Testis (tissue), 5 donors: ENCODE measurements at places on chromosomes 2 and 18. TPM values are rescaled to one million over a fixed set of nuclear protein-coding genes. Genes with fewer than 3 reads are reported as not detected.
A peak's percentile ranks its signal among the peaks of the same experiment; 100 is the strongest.

The CFAP221 gene
- total RNA-seq: 28.2 TPM

The NT5C1B gene
- 59.4 TPM for total RNA-seq

The EN1 gene
- 0.71 TPM for total RNA-seq

The RND3 gene
- total RNA-seq: 10.2 TPM

The SUCLG1 gene
- 48.0 TPM for total RNA-seq

The CD207 gene
- 0.79 TPM for total RNA-seq

- H3K4me1 ChIP-seq: peaks cover 7% of the 10 kb centered on the region
- H3K4me3 ChIP-seq: peak overlapping the region; percentile 95
- DNase-seq: peak; percentile 29
- H3K27me3 ChIP-seq: no peaks in the 10 kb centered on the region
- no peaks in the 10 kb centered on the region for H3K36me3 ChIP-seq
Measured at GRCh38 chr2:88626171-88627054, 851 bp downstream of the EIF2AK3 start.

- peak within 1 kb of the TSS; percentile 15 for H3K4me3 ChIP-seq
- H3K36me3 ChIP-seq: no peaks in the 10 kb centered on the region
- DNase-seq: peak; percentile 20
- peaks cover 11% of the 10 kb centered on the region for H3K4me1 ChIP-seq
- H3K27ac ChIP-seq: peak within 1 kb of the TSS; percentile 68
- no peaks in the 10 kb centered on the region for H3K27me3 ChIP-seq
Measured at GRCh38 chr2:233059797-233060500, at the start of gene INPP5D. TSS of gene INPP5D (plus strand) at chr2:233060342. CDS start at chr2:233060479, 137 bp downstream.

DNA sequence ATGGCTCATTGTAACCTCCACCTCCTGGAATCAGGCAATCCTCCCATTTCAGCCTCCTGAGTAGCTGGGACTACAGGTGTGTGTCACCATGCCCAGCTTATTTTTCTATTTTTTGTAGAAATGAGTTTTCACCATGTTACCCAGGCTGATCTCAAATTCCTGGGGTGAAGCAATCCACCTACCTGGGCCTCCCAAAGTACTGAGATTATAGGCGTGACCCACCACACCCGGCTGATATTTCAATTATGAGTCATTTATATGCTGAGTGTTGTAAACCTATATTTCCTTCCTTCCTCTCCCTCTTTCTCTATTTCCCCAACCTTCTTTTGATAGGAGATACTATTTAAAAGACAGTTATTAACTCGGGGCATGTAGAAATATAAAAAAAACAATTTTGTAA lies 469.6 kb upstream of the ID2 start:
- DNase-seq: no peak
- no peak overlapping the region for H3K4me3 ChIP-seq
- H3K36me3 ChIP-seq: no peaks in the 10 kb centered on the region
- no peak overlapping the region for H3K27ac ChIP-seq

DNA sequence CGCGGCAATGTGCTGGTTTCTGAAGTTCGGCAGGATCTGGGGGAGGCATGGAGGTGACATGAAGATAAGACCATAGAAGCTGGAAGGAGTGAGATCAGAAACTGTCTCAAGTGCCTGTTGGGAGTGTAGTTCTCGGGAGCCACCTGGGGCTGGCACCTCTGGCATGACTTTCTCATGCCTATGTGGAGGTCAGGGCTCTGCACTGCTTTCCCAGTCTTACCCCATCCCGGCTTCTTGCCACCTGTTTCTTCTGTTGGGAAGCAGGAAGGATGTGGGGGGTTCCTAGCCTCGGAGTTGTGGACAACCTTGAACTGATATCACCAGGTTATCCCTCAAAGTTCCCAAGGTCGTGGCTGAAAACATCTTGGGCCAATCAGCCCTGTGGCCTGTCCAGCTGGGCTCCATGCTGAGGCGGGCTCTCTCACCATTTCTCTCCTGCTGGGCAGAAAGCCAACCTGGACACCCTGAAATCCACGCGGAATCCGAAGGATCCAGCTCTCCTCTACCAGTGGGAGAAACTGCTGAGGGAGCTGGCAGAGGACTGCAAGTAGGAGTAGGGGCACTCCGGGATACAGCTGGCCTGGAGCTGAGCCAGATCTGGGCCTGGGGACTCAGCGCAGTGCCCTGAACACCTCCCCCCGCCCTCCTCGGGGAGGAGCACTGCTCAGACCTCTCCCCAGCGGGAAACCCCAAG lies 42.5 kb downstream of the FER1L5 start:
- no peak overlapping the region for H3K27ac ChIP-seq
- DNase-seq: no peak
- peaks cover 15% of the 10 kb centered on the region for H3K4me1 ChIP-seq
- no peaks in the 10 kb centered on the region for H3K36me3 ChIP-seq
- no peaks in the 10 kb centered on the region for H3K27me3 ChIP-seq

GRCh38 chr2:239882331-239882732 lies 142.8 kb downstream of the NDUFA10 start:
- H3K27ac ChIP-seq: no peak overlapping the region
- no peak overlapping the region for H3K4me3 ChIP-seq
- no peaks in the 10 kb centered on the region for H3K27me3 ChIP-seq
- peak; percentile 52 for DNase-seq
- no peaks in the 10 kb centered on the region for H3K36me3 ChIP-seq

DNA sequence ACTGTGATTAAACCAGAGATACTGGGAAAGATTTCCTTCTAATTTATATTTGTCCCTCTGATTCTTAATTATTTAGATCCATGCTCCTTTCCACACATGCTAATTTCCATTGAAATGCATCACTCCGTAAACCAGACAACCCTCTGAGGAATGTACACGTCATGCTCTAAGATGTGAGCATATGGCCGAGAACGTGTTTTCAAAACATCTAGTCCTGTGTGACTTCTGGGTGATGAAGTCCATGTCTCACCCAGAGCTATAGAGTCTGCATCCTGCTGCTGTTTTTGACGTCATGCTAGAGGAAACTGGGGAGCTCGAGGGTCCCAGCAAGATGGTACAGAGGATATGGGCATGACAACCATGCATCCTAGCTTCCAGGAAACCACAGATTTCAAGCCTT lies 53.6 kb downstream of the CAPN13 start:
- H3K4me3 ChIP-seq: no peak overlapping the region
- H3K4me1 ChIP-seq: no peaks in the 10 kb centered on the region
- no peak overlapping the region for H3K27ac ChIP-seq
- DNase-seq: no peak

- H3K36me3 ChIP-seq: no peaks in the 10 kb centered on the region
- H3K4me3 ChIP-seq: no peak overlapping the region
- H3K27ac ChIP-seq: no peak overlapping the region
- no peaks in the 10 kb centered on the region for H3K4me1 ChIP-seq
- peak; percentile 54 for DNase-seq
Measured at GRCh38 chr18:76923485-76924085, 101.2 kb downstream of the ZNF236 start.

DNA sequence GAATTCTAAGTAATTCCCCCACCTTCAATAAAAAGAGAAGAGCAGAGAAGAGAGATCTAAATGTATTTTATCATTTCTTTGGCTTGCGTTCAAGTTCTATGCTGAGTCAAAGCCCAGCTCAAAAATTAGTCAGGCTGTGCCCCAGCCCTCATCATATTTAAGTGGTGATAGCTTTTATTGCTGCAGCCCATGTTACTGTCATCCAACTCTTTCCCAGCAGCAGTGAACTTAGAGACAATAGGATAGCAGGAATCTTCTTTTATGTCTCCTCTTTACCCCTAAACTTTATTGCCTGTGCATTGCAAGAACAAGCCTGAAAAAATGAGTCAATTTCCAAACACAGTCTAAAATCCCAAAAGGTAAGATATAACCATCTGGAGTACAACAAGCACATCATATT lies 1599.3 kb upstream of the PIK3C3 start:
- no peaks in the 10 kb centered on the region for H3K27me3 ChIP-seq
- no peaks in the 10 kb centered on the region for H3K4me1 ChIP-seq
- no peaks in the 10 kb centered on the region for H3K36me3 ChIP-seq
- no peak overlapping the region for H3K27ac ChIP-seq
- no peak for DNase-seq

DNA sequence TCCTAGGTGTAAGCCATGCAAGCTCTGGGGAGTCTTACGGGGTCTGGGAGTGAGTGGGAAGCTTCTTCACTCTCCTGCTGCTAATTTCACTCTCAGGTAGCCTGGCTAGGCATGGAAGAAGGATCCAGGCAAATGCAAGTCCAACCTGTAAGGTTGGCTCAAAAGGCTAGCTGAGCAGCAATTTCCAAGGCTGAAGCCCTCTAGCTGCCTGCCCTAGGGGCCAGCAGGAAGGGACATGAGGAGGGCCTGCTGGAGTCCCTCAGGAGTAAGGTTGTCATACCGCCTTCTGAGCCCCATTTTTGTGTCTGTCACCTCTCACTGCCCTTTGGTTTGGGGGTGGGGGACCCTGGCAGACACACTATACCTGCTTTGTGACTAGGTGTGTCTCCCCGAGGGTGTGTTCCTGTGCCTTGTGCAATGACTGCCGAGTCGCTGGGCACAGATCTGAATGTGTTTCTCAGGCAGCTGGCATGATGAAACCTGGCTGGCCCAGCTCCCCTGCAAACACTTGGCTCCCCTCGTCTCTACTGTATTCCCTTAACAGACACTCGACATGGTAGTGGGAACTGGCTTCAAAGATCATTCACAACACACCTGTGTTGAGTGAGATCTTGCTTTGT lies 123.9 kb upstream of the FAM136A start:
- H3K27ac ChIP-seq: no peak overlapping the region
- no peak overlapping the region for H3K4me3 ChIP-seq
- H3K27me3 ChIP-seq: no peaks in the 10 kb centered on the region
- H3K36me3 ChIP-seq: no peaks in the 10 kb centered on the region
- DNase-seq: no peak

DNA sequence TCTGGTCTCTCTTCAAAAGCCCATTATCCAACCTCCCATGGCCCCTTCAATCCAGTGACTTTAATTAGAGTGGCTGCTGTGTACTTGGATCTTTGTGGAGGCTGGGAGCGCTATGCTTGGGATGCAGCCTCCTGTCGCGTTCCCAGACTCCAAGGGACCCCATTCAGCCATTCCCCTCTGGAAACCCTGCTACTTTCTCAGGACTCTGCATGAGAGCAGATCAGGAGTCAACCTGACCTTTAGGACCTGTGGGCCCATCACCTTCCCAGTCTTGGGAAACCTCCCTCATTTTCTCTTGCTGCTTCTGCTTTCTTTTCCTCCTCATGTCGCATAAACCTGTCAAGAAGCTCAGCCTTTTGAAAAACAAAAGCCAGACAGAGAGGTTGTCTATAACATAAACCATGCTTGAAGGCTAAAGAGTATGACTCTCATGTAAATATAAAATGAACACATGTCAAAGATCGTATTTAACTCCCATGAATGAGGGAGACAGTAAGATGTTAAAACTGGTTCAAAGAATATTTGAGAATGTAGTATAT lies 143.1 kb upstream of the PELI1 start:
- no peak for DNase-seq
- H3K27ac ChIP-seq: no peak overlapping the region
- H3K4me3 ChIP-seq: no peak overlapping the region
- H3K27me3 ChIP-seq: no peaks in the 10 kb centered on the region

- H3K36me3 ChIP-seq: no peaks in the 10 kb centered on the region
- no peak for DNase-seq
- no peaks in the 10 kb centered on the region for H3K27me3 ChIP-seq
- H3K27ac ChIP-seq: no peak overlapping the region
- H3K4me1 ChIP-seq: no peaks in the 10 kb centered on the region
Measured at GRCh38 chr18:37796823-37797349, 231.3 kb upstream of the CELF4 start.

- H3K4me3 ChIP-seq: no peak overlapping the region
- no peaks in the 10 kb centered on the region for H3K36me3 ChIP-seq
- DNase-seq: no peak
Measured at GRCh38 chr2:241675885-241676284, 10.7 kb downstream of the DTYMK start.

DNA sequence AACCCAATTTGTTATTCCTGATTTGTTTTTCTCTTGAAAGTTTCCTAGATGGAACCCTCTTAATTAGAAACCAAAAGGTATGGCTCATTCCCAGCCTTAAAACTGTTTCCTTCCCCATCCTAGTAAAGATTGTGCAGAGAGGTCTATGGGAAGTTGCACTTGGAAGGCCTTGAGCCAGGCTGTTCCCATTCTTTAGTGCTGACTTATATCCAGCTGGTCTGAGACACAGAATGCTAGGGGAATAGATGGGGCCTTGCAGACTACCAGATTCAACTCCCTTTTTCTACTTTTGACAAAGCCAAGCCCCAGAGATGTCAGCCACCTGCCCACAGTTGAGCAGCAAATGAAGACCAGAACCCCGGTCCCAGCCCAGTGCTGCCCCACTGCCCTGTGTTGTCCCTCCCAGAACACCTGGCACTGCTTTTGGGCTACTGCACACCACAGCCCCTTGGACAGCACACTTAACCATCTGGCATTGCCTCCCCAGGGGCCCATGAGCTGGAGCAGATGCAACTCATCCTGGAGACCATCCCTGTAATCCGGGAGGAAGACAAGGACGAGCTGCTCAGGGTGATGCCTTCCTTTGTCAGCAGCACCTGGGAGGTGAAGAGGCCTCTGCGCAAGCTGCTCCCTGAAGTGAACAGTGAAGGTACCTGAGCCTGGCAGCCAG lies 98.2 kb downstream of the MRO start:
- no peaks in the 10 kb centered on the region for H3K36me3 ChIP-seq
- H3K27me3 ChIP-seq: no peaks in the 10 kb centered on the region
- no peak overlapping the region for H3K27ac ChIP-seq
- H3K4me3 ChIP-seq: no peak overlapping the region
- H3K4me1 ChIP-seq: peaks cover 14% of the 10 kb centered on the region

- no peaks in the 10 kb centered on the region for H3K36me3 ChIP-seq
- DNase-seq: no peak
- H3K4me3 ChIP-seq: no peak overlapping the region
- no peaks in the 10 kb centered on the region for H3K4me1 ChIP-seq
- H3K27me3 ChIP-seq: no peaks in the 10 kb centered on the region
- H3K27ac ChIP-seq: no peak overlapping the region
Measured at GRCh38 chr2:197130318-197130717, 180.3 kb downstream of the ANKRD44 start.

GRCh38 chr2:66317268-66317890 lies 117.5 kb upstream of the MEIS1 start:
- H3K4me1 ChIP-seq: no peaks in the 10 kb centered on the region
- no peaks in the 10 kb centered on the region for H3K27me3 ChIP-seq
- no peak overlapping the region for H3K27ac ChIP-seq
- no peak overlapping the region for H3K4me3 ChIP-seq
- H3K36me3 ChIP-seq: no peaks in the 10 kb centered on the region
- DNase-seq: no peak

- no peak overlapping the region for H3K27ac ChIP-seq
- no peaks in the 10 kb centered on the region for H3K36me3 ChIP-seq
Measured at GRCh38 chr18:46054956-46055837, 16.9 kb downstream of the PSTPIP2 start.

DNA sequence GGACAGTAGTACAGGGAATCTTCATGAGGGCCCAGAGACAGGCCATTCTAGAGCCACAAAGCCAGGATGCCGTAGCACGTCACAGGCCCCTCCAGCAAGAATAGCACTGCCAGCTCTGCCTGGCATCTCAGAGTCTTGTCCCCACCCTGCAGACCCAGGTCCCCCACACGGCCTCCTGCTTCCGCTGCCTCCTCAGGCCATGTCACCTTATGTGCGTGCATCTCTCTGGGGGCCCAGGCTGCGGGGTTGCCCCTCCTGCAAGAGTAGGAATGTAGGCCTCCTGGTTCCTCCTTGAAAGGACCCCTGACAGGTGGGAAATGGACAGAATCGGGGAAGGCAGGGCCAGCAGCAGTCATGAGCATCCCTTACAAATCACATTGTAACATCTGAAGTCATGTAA lies 49.8 kb downstream of the ADI1 start:
- no peak for DNase-seq
- H3K36me3 ChIP-seq: no peaks in the 10 kb centered on the region
- peaks cover 47% of the 10 kb centered on the region for H3K4me1 ChIP-seq
- H3K27ac ChIP-seq: peak overlapping the region; percentile 64
- no peaks in the 10 kb centered on the region for H3K27me3 ChIP-seq
